LoVo (cell line): ENCODE measurements at places on chromosomes 13 and 19.

- DNase-seq, result peak; percentile 6
These were observed 552 bp upstream of the ZNF816 start for GRCh38 chr19:52963247-52963618.

GRCh38 chr13:95647321-95647720 is 2.8 kb upstream of the DZIP1 start:
- no peak for DNase-seq

DNA sequence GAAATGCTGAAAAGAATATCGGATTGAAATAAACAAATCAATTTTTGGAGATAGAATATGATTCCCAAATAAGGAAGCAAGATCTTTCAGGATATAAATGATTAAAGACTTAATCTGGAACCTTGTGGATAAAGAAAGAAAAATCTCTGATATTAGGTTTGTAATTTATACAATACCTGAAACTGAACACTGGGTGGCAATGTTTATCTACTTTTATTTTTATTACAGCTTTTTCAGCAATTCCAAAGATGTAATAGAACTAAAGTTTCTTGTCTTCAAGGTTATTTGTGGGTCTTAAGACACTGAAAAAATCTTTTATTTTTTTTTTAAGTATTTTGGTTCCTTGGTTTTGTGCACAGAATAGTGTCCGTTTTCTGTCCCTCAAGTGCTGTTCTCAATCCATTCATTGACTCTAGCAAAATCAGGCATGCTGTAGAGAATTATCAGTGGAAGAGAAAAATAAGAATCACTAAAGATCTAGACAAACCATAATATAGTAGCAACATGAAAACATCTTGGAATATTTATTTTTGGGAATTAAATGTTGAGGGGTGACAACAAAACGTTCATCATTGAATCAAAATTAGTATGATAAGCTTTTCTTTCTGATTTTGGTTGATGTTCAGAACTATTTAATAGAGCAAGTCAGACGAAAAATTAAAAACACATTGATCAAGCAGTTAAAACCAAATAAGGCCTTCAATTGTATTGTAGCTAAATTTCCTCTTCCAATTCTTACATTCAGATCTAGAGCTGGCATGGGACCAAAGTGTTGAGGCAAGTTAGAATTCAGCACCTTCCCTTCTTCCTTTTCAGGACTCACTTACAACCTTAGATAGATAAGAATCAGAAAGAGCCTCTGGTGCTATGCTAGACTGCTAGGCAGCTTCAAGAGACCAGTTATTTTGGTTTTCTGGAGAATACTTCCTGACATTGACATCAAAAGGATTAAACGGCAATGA is 704.4 kb upstream of the PCDH20 start:
- peak; percentile 30 for DNase-seq

- DNase-seq, result no peak
These were observed 9.7 kb downstream of the TEX29 start for GRCh38 chr13:111330066-111330610.

DNA sequence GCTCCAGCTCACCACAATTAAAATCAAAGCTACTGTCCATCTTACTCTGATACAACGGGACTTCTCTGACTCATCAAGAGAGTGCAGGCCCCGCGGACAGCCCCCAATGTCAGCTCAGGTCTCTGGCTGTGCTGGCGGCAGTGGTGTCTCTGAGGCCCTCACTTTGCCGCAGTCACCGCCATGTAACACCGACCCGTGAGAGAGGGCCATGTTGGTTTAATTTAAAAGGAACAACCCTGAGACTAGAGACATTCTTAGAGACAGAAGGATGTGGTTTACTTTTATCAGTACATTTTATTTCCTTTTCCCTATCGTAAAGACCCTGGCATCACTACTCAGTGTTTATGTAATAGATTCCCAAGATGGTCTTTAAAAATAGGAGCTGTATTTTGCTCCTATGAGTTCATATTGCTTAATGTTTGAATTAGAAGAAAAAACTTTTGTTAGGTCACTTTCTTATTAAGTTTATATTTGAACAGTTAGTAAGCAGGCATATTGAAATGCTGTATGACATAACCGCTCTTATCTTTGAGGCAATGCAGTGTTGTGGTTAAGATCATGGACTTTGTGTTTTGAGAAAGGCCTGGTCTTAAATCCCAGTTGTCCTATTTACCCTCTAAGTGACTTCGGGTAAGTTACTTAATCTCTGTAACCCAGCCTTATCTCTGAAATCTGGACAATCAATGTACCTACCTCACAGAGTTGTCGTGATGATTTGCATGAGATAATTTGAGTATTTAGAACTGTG is 23.4 kb downstream of the DGKH start:
- no peak for DNase-seq

- DNase-seq, result no peak
These were observed 82.0 kb downstream of the SIPA1L3 start for GRCh38 chr19:37988758-37989635.

GRCh38 chr13:43195551-43195950 is 172.2 kb downstream of the DNAJC15 start:
- no peak for DNase-seq

- no peak for DNase-seq
These were observed 12.4 kb downstream of the HNRNPM start for GRCh38 chr19:8457209-8457608.

GRCh38 chr13:52713894-52714293 is 25.7 kb downstream of the CNMD start:
- DNase-seq, result no peak

DNA sequence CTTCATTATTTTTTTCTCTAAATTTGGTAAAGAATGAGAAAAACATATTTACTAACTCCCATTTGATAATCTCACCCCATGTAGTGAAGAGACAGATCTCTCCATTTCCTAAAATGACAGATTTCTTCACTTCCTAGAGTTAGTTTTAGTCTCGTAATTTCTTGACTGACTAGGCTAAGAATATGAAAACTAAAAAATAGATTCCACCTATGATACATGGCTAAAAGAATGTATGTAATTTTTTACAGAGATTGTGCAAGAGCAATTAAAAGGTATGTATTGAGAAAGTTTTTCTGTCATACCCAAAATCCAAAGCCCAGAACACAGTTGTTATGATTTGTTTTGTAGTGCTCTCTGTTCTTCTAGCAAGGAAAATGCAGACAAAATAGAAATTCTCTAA is 9.5 kb downstream of the NALCN start:
- DNase-seq, result no peak

GRCh38 chr19:32104850-32105235 is 240.6 kb upstream of the ZNF507 start:
- DNase-seq, result no peak

GRCh38 chr13:30724778-30725177 is 10.6 kb upstream of the ALOX5AP start:
- no peak for DNase-seq

DNA sequence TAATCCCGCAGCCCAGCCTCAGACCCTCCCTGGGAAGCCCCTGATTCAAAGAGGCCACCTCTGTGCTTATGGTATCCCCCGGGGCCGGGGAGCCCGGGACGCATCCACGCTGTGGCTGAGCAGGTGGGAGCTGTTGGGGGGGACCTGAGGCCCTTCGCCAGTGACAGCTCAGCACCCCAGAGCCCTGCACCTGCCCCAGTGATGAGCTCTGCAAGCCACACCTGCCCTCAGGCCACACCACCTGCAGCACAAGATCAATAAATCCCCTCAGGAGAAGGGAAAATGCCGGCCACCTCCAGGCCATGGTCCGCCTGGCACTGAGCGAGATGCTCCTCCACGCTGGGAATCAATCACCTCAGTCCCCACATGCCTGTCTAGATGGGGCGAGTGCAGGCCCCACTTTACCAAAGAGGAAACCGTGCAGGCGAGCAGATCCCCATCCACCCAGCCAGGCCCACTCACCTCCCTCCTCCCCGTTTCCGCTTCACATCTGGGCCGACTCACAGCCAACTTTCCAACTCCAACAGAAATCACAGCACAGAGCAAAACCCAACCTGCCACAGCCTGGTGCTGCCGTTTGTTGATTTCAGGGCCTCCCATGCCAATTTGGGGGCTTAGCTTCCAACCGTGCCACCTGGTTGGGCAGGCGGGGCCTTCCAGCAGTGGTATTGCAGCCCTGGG is 12.8 kb downstream of the MOB3A start:
- DNase-seq, result no peak

- DNase-seq, result no peak
These were observed 564.1 kb downstream of the PCDH9 start for GRCh38 chr13:66665991-66666390.

- DNase-seq, result no peak
These were observed 6.3 kb upstream of the NLRP2 start for GRCh38 chr19:54959840-54960239.

GRCh38 chr13:56102641-56103040 is 1038.1 kb upstream of the PRR20A start:
- no peak for DNase-seq

GRCh38 chr19:19578252-19578651 is 40.2 kb downstream of the CILP2 start:
- no peak for DNase-seq

DNA sequence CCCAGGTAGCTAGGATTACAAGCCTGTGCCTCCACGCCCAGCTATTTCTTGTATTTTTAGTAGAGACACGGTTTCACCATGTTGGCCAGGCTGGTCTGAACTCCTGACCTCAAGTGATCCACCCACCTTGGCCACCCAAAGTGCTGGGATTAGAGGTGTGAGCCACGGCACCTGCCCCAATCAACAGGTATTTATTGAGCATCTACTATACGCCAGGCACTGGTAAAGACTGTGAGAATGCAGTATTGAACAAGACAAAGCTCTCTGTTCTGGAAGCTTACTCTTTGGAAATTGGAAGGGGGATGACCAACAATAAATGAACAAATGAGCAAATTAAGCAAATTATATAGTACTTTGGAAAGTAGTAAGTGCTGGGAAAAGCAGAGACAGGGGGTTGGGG is 21.4 kb upstream of the ERCC1 start:
- DNase-seq, result no peak

DNA sequence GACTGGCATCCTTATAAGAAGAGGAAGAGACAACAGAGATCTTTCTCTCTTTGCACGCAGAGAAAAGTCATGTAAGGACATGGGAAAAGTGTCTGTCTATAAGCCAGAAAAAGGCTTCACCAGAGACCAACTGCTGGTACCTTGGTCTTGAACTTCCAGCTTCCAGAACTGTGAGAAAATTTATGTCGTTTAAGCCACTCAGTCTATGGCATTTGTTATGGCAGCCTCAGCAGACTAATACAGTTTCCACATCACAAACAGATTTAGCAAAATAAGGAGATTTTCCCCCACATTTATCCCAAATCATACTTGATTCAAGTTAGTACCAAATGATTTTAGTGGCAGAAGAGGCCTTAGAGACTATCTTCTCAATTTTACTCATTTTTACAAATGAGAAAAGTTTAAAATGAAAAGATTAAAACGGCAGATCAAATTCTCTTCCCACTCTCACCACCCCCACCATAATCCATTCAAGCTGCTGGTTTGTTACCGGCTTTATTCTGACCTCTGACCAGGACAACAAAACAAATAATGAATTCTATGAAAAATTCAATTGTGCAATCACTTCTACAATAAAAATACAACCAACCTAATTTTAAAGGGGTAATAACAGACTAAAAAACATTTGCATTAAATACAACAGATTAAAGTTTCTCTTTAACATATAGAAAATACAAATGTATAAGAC is 316.3 kb downstream of the TBC1D4 start:
- no peak for DNase-seq

- no peak for DNase-seq
These were observed 784 bp downstream of the PIBF1 start for GRCh38 chr13:72782717-72783116.

GRCh38 chr13:79589603-79590393 is 108.8 kb downstream of the NDFIP2 start:
- no peak for DNase-seq

- DNase-seq, result peak; percentile 82
These were observed 65.0 kb upstream of the GTF2F2 start for GRCh38 chr13:45055198-45055901.

- no peak for DNase-seq
These were observed 1130.2 kb upstream of the MIR17HG start for GRCh38 chr13:90217275-90217674.

DNA sequence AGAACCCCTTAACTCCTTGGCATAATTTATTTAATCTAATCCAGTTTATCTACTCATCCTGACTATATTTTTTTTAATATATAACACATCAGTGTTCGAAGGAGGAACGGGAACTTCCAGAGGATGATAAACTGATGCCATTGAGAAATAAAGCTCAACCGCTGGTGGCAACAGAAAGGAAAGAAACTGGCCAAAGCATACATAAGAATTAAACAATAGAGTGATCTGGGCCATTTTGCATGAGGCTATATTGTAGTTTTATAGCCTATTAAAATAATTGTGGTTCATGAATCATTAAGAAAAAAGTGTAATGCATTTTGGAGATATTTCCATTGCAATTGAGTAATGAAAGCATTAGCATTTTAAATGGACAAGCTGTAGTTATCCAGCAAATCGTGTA is 94.2 kb downstream of the FRY start:
- DNase-seq, result peak; percentile 14

DNA sequence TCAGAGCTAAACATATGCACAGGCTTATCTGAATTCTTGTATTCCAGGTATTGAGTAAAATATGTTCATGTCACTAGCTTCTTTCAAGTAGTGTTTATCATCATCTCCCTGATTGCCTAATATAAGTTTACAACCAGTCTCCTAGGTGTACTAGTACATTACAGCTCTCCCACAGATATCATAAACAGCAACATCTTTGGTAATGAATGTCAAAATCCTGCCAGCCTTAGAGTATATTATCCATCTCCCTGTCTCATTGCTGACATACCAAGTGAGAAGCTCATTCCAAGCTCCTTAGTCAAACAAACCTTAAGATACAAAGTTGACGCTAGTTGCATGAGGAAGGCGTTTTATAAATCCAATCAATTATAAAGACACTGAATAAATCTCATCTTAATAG is 689.1 kb upstream of the GPC6 start:
- DNase-seq, result no peak

- DNase-seq, result no peak
These were observed 11.4 kb upstream of the STARD13 start for GRCh38 chr13:33296793-33297425.

- DNase-seq, result no peak
These were observed 29.2 kb downstream of the ZNF146 start for GRCh38 chr19:36244066-36244465.

DNA sequence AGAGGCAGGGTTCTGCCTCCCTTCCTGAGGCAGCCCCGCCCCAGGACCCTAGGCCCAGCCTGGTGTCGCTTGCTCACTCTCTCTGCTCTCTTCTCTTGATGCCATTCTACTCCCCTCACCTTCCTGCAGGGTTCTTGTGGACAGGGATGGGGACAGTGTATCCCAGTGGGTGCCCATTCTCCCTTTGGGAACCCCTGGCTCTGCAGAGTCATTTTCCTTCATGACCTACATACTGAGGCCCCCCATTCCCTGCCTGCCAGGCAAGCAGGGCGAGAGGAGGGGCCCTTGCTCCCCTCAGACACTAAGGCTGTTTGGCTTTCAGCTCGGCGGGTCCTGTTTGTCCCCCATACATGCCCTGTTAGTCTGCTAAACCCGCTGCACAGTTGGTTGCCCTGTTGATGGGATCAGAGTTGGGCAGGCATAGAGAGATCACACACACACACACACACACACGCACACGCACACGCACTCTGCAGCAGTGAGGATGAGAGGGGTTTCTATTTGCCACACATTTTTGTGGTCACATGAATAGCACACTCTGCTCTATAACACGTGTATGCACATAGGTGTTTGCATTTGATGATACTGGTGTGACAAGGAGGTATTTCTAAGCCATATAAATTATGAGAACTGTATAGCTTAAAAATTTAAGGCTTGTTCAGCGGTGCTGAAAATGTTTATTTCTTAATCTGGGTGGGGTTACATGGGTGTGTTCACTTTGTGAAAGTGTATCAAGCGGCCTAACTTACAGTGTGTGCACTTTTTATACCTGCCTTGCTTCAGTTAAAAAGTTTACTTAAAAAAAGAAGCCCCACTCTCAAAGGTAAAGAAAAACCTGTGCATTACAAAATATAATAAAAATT is 20.3 kb downstream of the NFIX start:
- no peak for DNase-seq
